ENCODE measurements at places on chromosomes 3 and 15. TPM values are rescaled to one million over a fixed set of nuclear protein-coding genes. Genes with fewer than 3 reads are reported as not detected.
A peak's percentile ranks its signal among the peaks of the same experiment; 100 is the strongest.

SKOR1 gene
- 1.8 TPM for total RNA-seq

ICE2 gene
- 18.3 TPM for total RNA-seq

CDCP1 gene
- not detected for total RNA-seq

GHRL gene
- total RNA-seq: not detected

SPSB4 gene
- not detected for total RNA-seq

VGLL3 gene
- not detected for total RNA-seq

CRABP1 gene
- not detected for total RNA-seq

CKMT1B gene
- total RNA-seq: not detected

KPNA4 gene
- total RNA-seq: 64.4 TPM

CHST13 gene
- not detected for total RNA-seq

DIS3L gene
- 16.6 TPM for total RNA-seq

TMEM43 gene
- total RNA-seq: 24.3 TPM

RPL22L1 gene
- total RNA-seq: 56.8 TPM

DNA sequence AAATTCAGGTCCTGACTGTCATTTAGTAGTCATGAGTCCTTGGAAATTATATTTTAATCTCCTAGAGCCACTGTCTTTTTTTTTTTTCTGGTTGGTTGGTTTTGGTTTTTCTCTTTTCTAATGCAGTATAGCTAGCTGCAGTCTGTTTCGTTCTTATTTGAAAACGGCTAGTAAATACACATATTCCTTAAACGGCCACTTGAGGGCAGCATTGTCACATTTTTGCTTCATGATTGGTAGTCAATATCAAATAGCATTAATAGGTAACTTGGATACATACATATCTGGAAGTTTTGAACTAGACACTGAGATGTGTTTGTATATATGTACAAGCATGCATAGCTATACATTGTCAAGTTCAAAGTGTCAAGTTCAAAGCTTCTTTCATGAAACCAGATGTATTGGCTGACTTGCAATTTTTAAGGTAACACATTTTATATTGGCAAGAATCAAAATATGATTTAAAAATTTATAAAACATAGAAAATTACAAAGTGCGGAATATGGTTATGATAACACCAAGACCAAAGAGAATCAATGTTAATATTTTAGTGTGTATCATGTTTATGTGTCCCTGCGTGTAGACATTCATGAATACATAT, 22.5 kb downstream of the GABRA5 start:
- no peak for DNase-seq

- peak; percentile 38 for DNase-seq
Observed at GRCh38 chr15:63203451-63204090, 14.2 kb downstream of the RAB8B start.

GRCh38 chr3:100288288-100288894, 27.6 kb downstream of the TBC1D23 start:
- DNase-seq: no peak

- no peak for DNase-seq
Observed at GRCh38 chr3:182284793-182285192, 508.5 kb upstream of the ATP11B start.

DNA sequence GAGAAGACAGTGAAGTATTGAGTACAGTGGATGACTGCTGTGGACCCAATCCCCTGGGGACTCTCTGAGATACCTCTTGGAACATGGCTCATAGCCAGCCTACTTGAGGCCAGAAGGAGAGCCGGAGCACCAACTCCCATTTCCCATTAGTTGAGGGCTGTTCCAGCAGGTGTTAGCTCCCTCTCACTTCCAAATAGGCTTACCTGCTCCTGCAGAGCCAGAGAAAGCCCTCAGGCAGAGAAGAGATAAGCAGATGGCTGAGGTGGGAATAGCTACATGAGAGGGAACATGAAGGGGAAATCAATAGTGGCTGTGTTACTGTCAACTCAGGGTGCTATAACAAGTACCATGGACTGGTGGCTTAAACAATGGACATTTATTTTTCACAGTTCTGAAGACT, 4.6 kb upstream of the CCK start:
- no peak for DNase-seq

- no peak for DNase-seq
Observed at GRCh38 chr3:73502609-73503583, 121.8 kb downstream of the PDZRN3 start.

DNA sequence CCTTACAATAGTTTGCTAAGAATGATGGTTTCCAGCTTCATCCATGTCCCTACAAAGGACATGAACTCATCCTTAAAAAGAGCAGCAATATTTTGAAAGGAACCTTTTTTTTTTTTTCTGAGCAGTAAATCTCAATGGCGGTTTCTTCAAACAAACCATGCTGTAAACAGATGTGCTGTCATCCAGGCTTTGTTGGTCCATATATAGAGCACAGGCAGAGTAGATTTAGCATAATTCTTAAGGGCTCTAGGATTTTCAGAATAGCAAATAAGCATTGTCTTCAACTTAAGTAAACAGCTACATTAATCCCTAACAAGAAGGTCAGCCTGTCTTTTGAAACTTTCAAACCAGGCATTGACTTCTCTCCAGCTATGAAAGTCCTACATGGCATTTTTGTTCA, 334.2 kb downstream of the SLC9A9 start:
- DNase-seq: no peak

DNA sequence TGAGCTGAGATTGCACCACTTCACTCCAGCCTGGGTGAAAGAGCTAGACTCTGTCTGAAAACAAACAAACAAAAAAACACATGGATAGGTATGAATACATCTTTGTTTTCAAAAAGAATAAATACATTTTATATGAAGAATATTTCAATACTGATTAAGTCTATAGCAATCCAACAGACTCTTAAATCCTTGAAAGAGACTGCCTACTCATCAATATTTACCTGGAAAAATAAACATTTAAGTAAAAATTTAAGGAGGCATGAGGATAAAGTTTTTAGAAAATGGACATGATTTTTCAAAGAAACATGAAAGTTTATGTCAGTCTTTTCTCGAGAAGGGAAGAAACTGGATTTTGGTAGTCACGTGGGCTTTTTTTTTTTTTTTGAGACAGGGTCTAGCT, 5.4 kb downstream of the NKIRAS1 start:
- DNase-seq: no peak

DNA sequence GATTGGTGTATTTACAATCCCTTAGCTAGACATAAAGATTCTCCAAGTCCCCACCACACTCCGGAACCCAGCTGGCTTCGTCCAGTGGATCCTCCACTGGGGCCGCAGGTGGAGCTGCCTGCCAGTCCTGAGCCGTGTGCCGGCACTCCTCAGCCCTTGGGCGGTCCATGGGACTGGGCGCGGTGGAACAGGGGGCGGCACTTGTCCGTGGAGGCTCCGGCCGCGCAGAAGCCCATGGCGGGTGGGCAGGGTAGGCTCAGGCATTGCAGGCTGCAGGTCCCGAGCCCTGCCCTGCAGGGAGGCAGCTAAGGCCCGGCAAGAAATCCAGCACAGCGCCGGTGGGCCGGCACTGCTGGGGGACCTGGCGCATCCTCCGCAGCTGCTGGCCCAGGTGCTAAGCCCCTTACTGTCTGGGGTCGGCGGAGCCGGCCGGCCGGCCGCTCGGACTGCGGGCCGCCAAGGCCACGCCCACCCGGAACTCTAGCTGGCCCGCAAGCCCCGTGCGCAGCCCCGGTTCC, 3.5 kb upstream of the RNU5B-1 start:
- no peak for DNase-seq

DNA sequence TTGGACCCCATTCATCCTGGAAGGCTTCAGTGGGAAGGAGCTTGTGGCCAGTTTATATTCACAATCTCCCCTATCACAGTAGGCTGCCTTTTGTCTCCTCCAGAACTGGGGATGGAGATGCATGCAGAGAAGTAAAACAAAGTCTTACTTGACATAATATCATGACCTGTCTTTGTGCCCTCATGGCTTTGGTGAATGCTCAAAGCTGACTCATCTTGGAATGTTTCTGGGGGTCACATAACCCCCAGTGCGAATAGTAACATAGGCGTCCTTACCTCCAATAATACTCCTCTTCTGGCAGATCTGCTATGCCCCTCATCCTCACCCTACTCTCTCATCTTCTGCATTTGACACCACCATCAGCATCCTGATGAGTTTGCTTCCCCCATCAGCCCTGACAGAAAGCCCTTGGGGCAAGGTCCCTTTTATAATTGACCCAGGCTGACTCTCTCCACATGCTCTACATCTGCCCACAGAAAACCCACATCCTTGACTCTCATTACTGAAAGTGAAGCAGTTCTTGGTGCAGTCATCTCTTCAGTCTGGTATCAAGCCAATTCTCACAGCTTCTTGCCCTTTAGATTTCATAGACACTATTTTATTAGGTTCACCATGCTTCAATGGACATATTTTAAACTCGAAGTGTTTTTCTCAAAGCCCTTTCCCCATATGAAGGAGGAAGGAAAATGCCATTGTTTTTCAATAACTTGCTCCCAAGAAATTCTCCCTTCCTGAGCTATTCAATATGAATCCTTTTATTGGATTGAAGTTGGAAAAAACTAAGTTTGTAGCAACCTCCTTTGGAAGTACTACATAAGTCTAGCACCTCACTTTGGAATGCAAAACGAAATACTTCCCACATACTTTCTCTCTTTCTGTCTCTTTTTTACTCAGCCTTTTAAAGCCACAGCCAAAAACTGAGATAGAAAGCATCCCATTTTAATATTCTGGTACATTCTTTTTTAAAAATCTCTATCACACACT, 36.6 kb downstream of the OSTN start:
- DNase-seq: no peak

- no peak for DNase-seq
Observed at GRCh38 chr15:52103217-52104207, 9.1 kb downstream of the BCL2L10 start.

DNA sequence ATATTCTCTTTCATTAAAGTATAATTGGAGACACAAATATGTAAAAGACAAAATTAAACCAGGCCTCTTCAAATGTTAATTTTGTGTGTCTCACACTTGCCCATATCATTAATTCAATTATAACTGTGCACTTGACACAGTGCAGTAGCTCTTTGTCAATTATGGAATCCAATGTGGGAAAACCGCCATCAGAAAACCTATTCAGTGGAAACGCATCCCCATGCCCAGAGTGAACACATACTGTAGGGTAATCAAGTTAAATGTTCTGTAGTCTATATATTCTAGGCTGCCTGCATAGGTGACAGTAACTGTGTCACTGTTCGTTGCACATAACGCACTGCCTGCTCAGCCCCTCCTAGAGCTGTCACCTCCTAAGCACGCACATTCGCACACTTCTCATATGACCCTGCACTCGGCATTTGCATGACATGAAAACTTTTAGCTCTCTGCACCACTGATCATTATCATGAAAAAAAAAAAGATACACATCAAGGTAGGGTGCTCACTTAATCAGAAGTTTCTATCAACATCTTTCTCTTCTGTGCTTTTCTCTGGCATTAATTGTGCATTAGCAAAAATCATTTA, 63.2 kb downstream of the MEIS2 start:
- DNase-seq: no peak

DNA sequence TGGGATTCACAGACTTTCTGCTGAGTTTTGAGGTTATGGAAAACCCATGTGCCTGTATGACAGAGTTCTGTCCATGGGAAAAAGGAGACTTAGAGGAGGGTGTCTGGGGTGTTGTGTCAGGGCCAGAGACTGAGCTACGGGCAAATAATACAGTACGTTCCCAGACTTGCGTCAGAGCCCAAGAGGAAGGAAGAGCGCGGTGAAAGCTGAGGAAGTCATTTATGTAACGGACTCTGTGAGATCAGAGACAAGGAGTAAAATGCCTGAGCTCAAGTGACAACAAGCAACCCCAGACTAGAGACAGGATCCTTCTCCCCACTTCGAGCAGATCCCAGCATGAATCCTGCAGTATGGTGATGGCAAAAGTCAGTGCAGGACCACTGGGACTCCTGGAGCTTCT, 368.6 kb upstream of the MCTP2 start:
- DNase-seq: no peak

DNA sequence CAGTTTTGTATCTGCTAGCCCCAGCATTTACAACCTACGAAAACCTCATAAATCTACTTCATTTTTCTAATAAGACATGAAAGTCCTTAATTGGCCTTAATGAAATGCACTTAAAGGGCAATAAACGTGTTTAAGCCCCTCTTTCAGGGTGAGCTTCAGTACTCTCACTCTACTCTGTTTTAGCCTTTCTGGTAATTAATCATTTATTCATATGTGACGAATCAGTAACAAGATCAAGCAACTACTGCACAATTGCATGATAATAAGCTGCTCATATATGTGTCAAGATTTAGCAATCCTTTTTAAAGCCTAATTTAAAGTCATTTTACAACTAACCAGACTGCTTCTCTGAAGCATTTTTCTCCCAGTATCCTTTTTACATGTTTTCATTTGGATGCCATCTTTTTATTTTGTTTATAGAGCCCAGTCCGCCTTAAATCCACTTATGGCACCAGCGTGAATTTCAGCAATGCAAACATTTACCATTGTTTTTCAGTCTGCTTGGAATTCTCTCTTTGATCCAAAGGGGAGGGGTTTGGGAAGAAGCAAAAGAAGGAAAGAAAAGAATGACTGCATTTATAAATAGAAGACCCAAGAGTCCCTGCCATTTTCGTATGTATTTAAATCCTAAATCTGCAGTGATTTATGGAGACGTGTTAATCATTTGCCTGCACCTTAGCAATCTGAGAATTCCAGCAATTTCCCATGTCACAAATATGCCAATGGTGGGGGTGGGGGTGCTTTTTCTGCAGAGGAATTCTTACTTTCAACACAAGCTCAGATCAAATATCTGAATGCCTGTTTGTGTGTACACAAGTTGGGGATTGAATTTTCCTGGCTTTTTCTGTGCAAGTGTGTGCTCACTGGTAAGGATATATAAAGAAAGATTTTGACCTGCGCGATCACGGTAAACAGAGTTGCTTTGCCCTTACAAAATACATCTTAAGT, 230.8 kb upstream of the TBC1D5 start:
- DNase-seq: no peak

- DNase-seq: no peak
Observed at GRCh38 chr3:123783811-123784210, 100.3 kb downstream of the MYLK start.

DNA sequence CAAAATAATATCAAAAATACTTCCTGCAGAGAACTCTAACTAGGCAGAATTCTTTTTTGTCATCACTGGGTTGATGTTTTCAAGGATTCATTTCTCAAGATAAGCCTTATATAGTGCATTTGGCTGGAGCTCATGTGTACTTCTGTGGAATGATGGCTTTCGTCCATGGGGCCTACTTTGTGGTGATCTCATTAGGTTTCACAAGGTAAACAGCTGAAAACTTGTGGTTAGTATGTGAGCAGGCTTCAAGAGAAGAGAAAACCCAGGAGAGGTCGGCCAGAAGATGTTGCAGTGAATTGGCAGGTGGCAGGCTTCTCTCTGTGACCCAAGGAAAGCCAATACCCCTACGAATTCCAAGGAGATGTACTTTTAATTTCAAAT, 121.4 kb upstream of the PHLDB2 start:
- DNase-seq: no peak

- DNase-seq: no peak
Observed at GRCh38 chr3:61903931-61904657, 342.7 kb downstream of the PTPRG start.

- DNase-seq: no peak
Observed at GRCh38 chr15:77605547-77605946, 27.2 kb downstream of the LINGO1 start.

DNA sequence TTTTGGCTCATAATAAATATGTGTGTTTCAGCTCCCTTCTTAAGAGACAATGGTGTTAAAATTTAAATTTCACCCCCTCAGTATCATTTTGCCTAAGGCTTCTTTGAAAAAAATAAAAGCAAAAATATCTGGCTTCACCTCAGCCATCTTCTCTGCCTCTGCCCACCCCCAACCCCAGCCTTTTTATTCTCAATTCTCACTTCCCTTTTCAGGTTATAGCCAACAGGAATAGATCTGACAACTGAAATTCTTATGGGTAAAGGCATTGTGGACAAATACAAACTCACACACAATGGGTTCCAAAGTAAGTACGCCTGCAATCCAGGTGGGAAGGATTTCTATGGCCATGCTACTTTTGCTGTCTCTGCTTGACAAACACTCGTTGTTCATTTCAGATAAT, 399.0 kb upstream of the ARRDC4 start:
- DNase-seq: no peak
